ENCODE measurements at places on chromosomes 3 and 15.

DNA sequence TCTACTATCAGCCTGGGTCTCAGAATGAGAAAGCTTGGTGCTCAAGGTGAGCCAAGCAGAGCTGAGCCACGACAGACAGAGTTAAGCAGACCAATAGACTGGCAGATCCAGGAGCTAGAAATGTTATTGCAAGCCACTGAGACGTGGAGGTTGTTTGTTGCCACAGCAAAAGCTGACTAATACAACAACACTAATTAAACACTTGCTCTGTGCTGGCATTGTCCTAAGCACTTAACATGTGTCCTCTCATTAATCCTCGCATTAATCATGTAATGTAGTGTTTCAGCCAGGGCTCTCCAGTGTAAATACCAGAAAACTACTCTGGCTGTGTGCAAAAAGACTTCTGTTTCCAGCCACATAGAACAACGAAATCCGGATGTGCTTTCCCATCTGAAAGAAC, 11.6 kb upstream of the SPSB4 start:
- DNase-seq, result no peak

- DNase-seq, result no peak
These were observed 13.2 kb upstream of the STAB1 start for GRCh38 chr3:52481819-52482521.

DNA sequence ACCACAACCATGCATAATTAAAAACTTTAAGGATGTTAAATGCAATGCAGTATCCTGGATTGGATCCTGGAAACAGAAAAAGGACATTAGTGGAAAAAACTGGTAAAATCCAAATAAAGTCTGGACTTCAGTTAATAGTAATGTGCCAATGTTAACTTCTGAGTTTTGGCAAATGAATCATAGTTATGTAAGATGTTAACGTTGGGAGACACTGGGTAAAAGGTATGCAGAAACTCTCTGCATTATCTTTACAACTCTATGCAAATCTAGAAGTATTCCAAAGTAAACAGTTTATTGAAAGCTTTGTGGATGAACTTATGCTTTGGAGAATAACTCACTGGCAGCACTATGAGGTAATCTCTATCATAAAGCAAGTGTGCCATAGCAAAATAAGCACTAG, 357.4 kb downstream of the RORA start:
- no peak for DNase-seq

GRCh38 chr15:48279608-48280007, 51.6 kb upstream of the DUT start:
- DNase-seq, result no peak

GRCh38 chr3:73073091-73073707, 11.7 kb downstream of the EBLN2 start:
- no peak for DNase-seq

DNA sequence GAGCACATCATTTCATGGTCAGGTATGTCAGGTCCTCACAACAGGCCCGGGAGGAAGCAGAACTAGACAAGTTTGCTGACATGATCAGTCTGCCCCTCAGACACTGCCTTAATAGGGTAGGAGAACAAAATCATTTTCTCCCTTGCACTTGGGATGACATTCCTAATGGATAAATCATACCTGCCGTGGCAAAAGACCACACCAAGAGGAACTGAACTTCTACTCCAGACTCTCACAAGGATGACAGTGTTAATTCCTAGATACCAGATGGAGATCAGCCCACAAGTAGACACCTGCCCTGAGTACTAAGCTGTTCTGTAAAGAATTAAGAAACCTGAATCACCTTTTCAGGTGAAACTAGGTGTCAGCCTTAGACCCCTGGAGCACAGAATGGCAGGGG, 19.5 kb downstream of the SIAH2 start:
- DNase-seq, result no peak

DNA sequence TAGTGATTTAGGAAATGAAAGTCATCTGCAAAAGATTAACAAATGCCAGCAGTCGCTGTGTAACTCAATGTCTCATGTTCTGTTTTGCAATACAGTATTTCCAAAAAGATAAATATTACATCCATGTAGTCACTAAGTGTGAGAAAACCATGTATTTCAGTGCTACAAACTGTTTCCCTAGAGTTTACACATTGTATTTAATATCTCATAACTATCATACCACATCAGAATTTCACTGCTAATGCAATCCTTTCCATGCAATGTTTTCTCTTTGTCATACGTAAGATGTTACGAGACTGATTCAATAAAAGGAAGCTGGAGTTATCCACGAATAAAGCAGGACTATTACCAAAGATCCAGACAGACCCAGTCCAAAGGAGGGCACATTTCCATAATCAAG, 269.4 kb downstream of the GBE1 start:
- DNase-seq, result no peak

DNA sequence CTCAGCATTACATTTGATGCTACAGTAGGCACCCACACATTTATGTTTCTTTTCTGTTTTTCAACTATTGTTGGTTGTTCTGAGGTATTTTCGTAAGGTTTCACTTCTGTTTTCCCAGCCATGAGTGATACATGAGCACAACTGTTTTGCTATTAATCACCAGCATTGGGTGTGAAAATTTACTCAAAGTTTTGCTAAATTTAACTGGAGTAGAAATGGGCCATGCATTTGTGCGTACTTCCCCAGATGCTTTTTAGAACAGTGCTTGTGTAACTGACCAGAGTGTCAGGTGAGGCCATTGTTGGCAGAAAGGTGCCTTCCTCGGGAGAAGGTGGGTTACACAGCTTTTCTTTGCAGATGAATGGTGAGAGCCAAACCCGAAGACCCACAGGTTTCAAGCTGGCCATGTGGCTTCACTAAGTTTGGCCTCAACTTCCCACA, 70.4 kb downstream of the ST6GAL1 start:
- no peak for DNase-seq

DNA sequence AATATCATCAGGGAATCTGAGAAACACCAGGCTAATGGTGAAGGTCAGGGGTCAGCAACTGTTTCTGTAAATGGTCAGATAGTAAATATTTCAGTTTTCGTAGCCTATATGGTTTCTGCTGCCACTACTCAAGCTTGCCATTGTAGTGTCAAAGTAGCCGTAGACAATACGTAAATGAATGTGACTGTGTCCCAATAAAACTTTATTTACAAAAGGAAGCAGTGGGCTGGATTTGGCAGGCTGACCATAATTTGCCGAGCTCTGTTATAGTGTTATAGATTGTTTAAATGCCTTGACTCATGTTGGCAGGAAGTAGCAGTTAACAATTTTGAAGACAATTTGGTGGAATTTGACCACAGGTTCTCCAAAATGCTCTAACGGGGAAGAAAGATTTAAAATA, 548.2 kb downstream of the FOXP1 start:
- no peak for DNase-seq

GRCh38 chr3:47024932-47025331, 45.5 kb downstream of the NBEAL2 start:
- DNase-seq, result no peak

- DNase-seq, result no peak
These were observed 185.2 kb downstream of the ITPR1 start for GRCh38 chr3:4678320-4678719.

DNA sequence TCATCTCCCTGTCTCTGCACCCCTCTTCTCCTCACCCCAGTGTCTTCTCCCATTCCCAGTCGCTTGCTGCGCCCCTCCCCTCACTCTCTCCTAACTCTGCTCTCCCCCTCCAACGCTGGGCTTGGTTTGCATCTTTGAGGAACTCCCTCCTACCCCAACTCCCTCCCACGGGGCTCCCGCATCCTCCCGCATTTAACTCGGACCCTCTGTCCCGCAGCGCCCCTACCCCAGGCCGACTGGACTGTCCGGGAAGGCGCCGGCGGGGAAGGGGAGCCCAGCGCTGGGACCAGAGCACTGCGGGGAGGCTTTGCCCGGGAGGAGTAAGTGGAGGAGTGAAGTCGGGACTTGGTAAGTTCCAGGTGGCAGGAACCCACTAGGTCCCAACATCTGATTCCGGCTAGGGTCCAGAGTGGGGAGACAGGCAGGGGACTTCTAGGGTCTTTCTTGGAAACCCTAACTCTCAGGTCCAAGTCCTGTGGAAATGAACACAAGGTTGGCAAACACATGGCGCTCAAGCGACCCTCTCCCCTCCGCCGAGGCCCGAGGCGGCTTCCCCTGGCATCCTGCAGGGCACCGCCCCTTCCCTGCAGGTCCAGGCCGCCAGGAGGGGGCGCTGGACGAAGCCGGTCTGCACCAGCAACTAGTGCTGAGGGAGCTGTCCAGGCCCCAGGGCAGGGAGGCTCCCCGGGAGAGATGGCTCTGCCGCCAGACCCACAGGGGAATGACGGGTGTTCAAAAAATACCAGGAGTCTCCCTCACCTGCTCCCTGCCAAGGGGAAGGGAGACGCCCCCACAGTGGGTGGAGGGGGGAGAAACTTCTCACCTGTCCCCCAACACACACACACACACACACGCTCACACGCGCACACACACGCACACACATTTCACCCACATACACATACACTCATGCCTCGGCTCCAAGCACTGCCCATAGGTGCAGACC, 53.2 kb downstream of the LHFPL4 start:
- DNase-seq, result peak; percentile 76

- peak; percentile 90 for DNase-seq
These were observed at the start of gene FMN1 for GRCh38 chr15:33194704-33195670. Gene FMN1 (minus strand): TSS chr15:33194714. CDS start chr15:33154914, 39,800 bp downstream.

- DNase-seq, result peak; percentile 73
These were observed at the start of gene PHLDB2 for GRCh38 chr3:111859061-111859973. Gene PHLDB2 (plus strand): TSS chr3:111859265. CDS start chr3:111884078, 24,813 bp downstream.

GRCh38 chr3:9040996-9041395, 77.7 kb upstream of the RAD18 start:
- no peak for DNase-seq

DNA sequence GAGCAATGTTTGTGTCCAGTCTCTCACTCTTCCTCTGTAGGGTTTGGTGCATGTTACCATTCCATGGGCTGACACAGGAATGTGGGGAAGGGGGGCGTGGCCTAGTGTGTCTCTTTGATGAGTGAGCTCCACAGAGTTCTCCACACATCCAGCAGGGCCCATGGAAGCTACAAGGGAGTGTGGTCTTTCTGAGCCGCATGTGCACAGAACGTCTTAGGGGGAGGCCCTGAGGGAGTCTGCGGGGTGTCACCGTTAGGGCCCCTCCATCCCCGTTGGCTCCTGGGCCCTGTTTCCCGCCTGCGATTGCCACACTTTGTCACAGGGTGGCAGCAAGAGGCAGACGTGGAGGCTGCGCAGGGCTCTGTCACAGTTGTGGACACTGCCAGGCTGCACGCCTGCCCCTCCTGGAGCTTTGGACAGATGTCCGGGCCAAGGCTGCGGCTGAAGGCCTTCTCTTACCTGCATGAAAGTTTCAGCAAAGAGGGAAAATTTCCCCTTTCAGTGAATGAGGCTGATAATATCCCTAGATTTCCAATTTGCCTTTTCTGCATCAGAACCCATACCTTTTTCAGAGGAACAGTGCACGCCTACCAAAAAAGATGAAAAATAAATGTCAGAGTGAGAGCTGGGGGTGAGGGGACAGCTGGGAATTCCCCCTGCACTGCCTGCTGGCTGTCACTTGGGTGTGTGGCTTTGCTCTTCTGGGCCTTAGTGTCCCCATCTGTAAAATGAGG, 24.3 kb downstream of the CACNA2D3 start:
- peak; percentile 56 for DNase-seq

- DNase-seq, result no peak
These were observed 21.0 kb downstream of the CCDC33 start for GRCh38 chr15:74257105-74257504.

GRCh38 chr3:191070201-191070600, 128.8 kb upstream of the OSTN start:
- no peak for DNase-seq

DNA sequence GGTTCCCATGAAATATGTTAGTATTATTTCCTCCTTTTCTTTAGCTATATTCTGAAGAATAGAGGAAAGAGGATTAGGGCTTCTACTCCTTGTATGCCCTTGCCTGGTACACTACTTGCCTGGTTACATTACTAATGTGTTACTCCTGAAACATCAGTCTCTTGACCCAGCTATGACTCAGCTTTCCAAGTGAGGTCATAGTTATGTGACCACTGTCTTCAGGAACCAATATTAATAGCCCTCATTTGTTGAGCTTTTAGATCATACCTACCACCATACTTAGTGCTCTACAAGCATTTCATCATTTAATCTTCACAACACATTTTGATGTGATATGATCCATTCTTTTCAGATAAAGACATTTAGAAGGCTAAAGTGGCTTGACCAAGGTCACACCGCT, 60.3 kb downstream of the CMSS1 start:
- DNase-seq, result no peak

- no peak for DNase-seq
These were observed 110.3 kb downstream of the MYLK start for GRCh38 chr3:123773681-123774431.

- no peak for DNase-seq
These were observed 4.2 kb upstream of the SH2D7 start for GRCh38 chr15:78087951-78088772.

DNA sequence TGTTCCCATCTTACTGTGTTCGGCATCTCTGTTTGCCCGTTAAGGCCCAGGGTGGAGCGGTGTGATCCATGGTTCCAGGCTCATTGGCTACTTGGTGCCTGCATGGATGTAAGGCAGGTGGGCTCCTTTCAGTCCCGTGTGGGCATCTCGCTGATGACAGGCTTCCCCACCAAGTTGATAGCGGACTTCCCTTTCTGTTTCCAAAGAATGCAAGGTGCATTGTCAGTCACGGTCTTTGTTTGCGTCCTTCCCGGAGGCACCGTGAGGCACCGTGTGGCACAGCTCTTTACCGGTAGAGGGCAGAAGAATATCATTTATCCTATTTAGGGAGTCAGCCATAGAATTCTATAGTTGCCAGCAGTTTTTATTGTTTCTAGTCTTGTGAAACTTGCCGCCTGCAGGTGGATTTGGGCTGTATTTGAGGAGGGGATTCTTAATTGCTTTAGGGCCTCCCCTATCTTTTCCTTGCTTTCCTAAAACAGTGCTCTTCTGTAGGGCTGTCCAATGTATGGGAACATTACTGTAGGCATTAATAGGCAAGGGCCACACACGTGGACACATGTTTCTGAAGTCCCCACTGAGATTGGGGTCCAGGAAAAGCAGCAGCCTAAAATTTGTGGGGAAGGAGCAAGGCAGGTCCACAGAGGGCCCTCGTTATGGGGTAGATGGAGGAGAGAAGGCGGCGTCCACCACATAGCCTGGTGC, 244.1 kb downstream of the SLCO3A1 start:
- peak; percentile 51 for DNase-seq

DNA sequence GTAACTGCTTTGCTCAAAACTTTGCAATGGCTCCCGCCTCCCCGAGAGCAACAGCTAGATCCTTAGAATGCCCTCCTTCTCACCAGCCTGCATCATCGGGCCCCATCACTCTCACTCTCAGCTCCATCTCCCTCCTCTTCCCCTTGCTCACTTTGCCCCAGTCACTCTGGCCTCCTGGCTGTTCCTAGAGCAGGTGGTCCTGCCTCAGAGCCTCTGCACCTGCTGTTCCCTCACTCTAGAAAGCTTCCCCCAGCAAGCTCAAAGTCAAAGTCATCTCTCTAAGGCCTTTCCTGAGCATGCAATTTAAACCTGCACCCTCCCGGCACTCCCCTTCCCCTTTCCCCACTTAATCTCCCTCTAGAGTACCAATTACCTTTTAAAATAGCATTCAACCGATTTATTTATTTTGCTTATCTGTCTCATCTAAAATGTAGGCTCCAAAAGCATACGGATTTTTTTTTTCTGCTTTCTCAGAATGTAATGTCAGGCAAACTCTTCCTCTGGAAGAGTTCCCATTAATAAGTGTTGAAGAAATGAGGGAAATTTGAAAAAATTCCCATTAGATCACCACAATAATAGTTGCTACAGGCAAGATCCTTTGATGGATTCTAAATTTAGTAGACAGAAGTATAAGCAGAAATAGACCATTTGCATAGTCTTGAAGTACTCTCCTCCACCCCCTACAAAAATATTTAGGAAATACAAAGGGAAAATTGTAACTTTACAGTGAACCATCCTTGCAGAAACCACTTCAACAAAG, 15.9 kb upstream of the HES1 start:
- no peak for DNase-seq

GRCh38 chr3:155426524-155427230, 133.2 kb upstream of the STRIT1 start:
- DNase-seq, result no peak
